Activated naive CD8-positive, alpha-beta T cell treated with anti-CD3 and anti-CD28 coated beads, Interleukin-2, amount 10 ng/mL, durations not matched to agents 7 days and 5 days (primary cell): ENCODE measurements at places on chromosomes 7 and 10.

DNA sequence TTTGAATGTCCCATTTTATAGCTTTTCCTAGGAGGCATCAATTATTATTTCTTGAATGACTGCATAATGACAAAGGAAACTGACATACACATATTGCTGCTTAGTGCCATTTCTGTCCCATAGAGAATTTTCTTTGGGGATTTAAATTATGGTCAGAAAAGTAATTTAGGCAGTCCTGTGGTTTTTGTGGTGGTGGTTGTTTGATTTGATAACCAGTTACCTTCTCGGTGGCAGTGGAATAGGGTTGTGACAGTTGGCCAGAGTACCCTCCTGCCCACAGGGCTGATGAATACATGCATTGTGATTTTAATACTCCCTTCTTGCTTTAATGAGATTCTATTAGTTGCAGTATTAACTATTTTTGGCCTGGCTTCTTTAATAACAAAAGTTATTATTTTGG is 6.6 kb upstream of the SGCE start:
- no peak for DNase-seq
- no peak overlapping the region for H3K4me3 ChIP-seq
- H3K27ac ChIP-seq = no peak overlapping the region
- no peaks in the 10 kb centered on the region for H3K36me3 ChIP-seq
- no peaks in the 10 kb centered on the region for H3K27me3 ChIP-seq

- no peak overlapping the region for H3K27ac ChIP-seq
- no peaks in the 10 kb centered on the region for H3K36me3 ChIP-seq
- H3K27me3 ChIP-seq = no peaks in the 10 kb centered on the region
Measured at GRCh38 chr7:91566402-91566732, 302.1 kb downstream of the FZD1 start.

- H3K4me1 ChIP-seq = peaks cover 1% of the 10 kb centered on the region
- H3K4me3 ChIP-seq = no peak overlapping the region
- no peaks in the 10 kb centered on the region for H3K27me3 ChIP-seq
Measured at GRCh38 chr7:108203537-108203936, 73.4 kb upstream of the LAMB4 start.

GRCh38 chr7:98774884-98775283 is 94.9 kb downstream of the TMEM130 start:
- peaks cover 8% of the 10 kb centered on the region for H3K27me3 ChIP-seq
- H3K4me1 ChIP-seq = no peaks in the 10 kb centered on the region
- no peak for DNase-seq
- no peak overlapping the region for H3K27ac ChIP-seq
- H3K4me3 ChIP-seq = no peak overlapping the region
